Kidney capillary endothelial cell (primary cell): ENCODE measurements at places on chromosomes 2 and 18.

- DNase-seq = no peak
These were observed 277.7 kb upstream of the MAP2 start for GRCh38 chr2:209145941-209146681.

DNA sequence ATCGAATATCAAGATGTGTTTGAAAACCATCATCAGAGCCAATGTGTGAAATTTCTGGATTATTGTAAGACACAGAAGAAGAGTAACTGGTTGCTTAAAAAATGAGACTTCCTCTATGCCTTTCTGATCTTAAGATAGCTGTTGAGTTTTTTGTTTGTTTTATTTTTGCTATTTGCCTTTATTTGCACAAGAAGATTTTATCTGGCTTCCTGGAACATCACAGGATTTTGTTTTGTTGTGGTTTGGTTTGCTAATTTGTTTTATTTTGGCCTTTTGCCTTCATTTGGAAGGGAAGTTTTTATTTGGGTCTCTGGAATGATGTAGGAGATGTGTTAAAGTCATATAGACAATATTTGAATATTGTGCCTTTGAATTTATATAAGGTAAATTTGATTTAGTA lies 3.9 kb upstream of the CYTIP start:
- no peak for DNase-seq

DNA sequence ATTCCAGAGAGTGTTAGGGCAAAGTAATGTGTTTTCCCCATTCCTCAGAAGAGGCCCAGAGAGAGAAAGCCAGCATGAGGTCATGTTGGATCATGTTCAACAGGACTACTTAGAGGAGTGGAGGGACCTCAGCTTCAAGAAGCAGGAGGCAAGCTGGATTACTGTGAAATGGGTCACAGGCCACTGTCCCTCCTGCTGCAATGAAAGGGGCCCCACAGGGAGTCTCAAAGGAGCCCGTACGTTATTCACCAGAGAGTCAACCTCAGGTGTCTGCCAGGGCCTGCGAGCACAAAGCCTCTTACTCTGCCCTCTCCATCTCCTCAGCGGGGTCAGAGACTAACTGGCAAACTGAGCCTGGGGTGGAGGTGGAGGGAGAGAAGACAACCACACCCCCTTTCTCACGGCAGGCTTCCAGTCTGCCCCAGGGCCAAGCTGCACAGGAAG lies 27.2 kb upstream of the ACYP2 start:
- DNase-seq = no peak

- DNase-seq = no peak
These were observed 50.4 kb downstream of the LDLRAD4 start for GRCh38 chr18:13269013-13269280.

- no peak for DNase-seq
These were observed 12.0 kb upstream of the CRIM1 start for GRCh38 chr2:36343606-36344005.

GRCh38 chr18:58239879-58240278 lies 195.9 kb downstream of the NEDD4L start:
- peak; percentile 91 for DNase-seq

GRCh38 chr2:199704358-199705238 lies 146.4 kb downstream of the FTCDNL1 start:
- no peak for DNase-seq
